Right lung (tissue), 10 donors: ENCODE measurements at places on chromosomes 1 and 21.

DNA sequence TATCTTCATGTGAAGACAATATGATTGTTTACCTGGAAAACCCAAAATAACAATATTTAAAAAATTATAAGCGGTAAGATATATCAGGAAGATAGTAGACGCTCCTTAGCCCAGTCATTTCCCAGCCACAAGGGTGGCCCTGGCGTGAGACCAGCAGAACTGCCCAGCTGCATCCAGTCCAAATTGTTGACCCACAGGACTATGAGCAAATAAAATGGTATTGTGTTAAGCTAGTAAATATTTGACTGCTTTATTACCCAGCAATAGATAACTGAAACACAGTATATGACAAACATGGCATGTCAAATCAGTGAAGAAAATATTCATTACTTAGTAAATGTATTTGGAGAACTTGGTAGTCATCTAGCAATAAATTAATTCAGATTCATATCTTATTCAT lies 294.3 kb upstream of the SPAG17 start:
- no peak for DNase-seq

GRCh38 chr1:57512386-57512785 lies 88.5 kb upstream of the DAB1 start:
- DNase-seq: no peak

GRCh38 chr1:74180490-74180889 lies 17.5 kb downstream of the LRRIQ3 start:
- DNase-seq: no peak

GRCh38 chr1:214361636-214362035 lies 80.7 kb downstream of the SMYD2 start:
- DNase-seq: no peak

- no peak for DNase-seq
These were observed 38.5 kb downstream of the ABCD3 start for GRCh38 chr1:94456736-94457135.

DNA sequence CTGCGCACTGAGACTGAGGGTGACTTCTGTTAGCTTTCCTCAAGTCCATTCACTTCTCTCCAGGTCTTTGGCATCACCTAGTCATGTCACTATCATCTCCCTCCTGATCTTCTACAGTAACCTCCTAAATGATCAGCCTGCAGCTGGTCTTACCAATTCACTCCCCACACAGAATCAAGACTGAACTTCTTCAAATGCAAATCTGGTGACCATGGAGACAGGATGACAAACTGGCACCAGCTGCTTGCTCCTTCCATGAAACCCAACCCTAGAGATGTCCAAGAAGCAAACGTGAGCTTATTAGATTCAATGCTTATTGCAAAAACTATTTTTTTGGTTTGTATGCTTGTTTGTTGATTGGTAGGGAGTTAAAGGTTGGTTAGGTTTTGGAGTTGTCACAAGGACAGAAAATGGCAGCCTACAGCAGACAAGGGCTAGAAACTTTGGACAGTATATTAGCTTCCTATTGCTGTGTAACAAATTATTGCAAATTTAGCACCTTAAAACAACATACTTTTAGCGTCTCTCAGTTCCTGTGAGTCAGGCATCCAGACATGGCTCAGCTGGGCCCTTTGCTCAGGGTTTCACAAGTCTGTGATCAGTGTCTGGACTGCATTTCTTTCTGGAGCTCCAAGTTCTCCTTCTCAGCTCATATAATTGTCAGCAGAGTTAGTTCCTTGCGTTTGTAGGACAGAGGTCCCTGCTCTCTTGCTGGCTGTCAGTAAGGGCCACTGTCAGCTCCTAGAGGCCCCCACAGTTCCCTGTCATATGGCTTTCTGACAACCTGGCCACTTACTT lies 53.3 kb upstream of the GJA8 start:
- no peak for DNase-seq

- no peak for DNase-seq
These were observed 15.6 kb upstream of the AIM2 start for GRCh38 chr1:159092036-159092760.

DNA sequence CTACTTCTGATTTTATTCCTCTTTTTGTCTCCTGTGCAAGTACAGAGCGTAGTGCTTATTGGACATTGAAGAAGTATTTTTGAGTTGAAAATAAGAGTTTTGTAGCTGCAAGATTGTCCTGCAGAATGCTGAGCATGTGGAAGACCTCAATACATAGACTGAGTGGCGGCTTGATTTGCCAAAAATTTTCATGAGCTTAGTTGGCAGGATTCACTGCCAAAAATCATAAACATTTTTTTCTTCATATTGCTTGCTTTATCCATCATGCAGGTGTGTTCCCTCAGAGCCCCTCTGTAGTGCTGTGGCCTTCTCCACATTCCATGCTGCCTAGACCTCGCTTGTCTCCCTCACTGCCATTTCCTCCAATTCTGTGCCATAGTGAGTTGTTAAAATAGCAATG lies 100.1 kb downstream of the DUSP10 start:
- DNase-seq: no peak

DNA sequence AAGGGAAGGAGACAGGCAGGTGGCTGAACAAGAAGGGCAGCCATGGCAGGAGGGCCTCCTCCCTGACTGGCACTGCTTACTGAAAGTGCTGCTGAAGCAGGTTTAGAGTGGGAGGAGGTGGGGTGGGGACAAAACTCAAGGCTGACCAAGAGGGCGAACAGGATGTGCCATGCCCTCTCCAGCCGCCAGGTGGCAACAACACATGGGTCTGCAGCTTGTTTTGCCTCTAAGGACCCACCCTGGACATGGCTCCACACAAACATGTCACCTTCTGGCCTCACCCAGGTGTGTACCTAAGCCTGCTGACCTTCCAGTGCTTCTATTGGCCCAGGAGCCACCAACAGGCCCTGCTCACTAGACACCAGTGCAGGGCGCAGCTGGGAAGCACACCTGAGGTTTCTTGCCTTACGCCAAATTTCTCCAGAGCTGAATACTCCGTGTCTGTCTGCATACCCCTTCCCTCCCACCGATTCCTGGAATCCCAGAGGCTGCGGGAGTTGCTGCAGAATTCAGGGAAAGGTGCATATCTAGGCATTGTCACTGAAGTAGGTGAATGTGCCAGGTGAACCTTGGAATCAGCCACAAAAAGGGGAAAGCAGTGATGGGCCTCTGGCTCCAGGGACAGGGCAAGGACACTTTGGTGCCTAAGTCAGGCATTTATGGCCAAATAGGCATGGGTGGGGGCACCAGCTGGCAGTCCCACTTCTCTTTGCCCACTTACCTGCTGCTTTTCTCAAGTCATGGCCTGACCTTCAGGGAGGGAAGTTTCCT lies 5.3 kb downstream of the PSRC1 start:
- peak; percentile 59 for DNase-seq

- DNase-seq: no peak
These were observed 1.2 kb upstream of the INAVA start for GRCh38 chr1:200893411-200893901.

- DNase-seq: no peak
These were observed 16.3 kb upstream of the SARS1 start for GRCh38 chr1:109197158-109198042.

GRCh38 chr1:89382479-89382878 lies 18.6 kb downstream of the GBP6 start:
- no peak for DNase-seq

DNA sequence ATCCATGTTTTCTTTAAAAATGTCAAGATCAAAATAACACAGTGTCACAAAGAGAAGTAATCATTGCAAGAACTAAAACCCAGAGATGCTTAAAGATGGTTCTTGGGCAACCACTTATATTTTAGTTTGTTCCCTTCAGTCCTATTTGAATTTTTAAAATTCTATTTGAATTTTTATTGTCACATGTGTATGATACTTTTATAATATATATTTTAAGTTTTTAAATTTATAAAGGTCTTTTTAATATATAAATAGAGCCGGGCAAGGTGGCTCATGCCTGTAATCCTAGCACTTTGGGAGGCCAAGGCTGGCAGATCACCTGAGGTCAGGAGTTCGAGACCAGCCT lies 22.3 kb upstream of the DISC1 start:
- DNase-seq: no peak

- no peak for DNase-seq
These were observed 276.4 kb upstream of the B3GALT2 start for GRCh38 chr1:193462629-193463320.

DNA sequence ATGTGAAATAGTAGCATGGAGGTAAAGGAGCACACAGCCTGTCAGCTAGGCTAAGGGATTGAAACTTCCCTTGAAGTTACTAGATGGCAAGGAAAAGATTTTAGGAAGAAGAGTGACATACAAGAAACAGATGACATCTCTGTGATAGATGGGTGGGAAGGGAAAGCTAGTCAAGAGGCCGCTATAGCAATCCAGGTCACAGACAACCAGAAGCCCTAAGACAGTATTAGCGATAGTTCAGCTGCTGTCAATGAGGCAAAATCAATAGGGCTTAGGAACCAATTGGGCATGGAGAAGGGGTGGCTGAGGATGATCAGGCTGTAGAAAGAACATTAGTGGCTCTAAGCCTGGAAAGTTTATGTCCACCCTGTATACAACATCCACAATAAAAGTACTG lies 111.1 kb downstream of the GLUL start:
- DNase-seq: no peak

- DNase-seq: no peak
These were observed 26.2 kb upstream of the TARBP1 start for GRCh38 chr1:234504969-234505768.

- peak; percentile 61 for DNase-seq
These were observed 20.7 kb upstream of the MAPKAPK2 start for GRCh38 chr1:206663832-206664652.

GRCh38 chr1:89633248-89633799 lies 404 bp downstream of the LRRC8C start:
- peak; percentile 24 for DNase-seq

- no peak for DNase-seq
These were observed 1.7 kb downstream of the ASPM start for GRCh38 chr1:197144570-197145325.
